ENCODE measurements at places on chromosomes 7 and 10.

DNA sequence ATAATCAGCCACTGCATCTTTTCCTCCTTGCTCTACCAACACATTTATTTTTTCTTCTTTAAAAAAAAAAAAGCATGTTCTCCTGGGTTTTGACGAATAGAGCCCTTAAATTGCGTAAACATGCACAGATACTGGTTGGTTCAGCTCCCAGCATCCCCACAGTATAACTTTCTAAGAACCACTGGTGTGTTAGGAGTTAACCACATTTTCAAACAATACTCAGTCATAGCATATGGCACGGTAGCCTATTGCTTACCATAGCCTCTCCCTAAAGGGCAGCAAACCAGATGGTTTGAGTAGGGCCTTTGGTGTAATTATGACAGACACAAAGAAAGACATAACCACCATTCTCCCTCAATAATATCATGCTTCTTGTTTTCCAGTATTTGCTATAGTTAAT, 145.0 kb downstream of the LRRC4 start:
- DNase-seq = no peak
- no peaks in the 10 kb centered on the region for H3K27me3 ChIP-seq
- H3K4me1 ChIP-seq = peaks cover 29% of the 10 kb centered on the region
- no peak overlapping the region for H3K4me3 ChIP-seq

GRCh38 chr10:64363687-64364086, 842.5 kb downstream of the REEP3 start:
- no peak overlapping the region for H3K4me3 ChIP-seq
- no peak for DNase-seq
- H3K36me3 ChIP-seq = no peaks in the 10 kb centered on the region
- H3K27me3 ChIP-seq = no peaks in the 10 kb centered on the region
- peaks cover 23% of the 10 kb centered on the region for H3K4me1 ChIP-seq

DNA sequence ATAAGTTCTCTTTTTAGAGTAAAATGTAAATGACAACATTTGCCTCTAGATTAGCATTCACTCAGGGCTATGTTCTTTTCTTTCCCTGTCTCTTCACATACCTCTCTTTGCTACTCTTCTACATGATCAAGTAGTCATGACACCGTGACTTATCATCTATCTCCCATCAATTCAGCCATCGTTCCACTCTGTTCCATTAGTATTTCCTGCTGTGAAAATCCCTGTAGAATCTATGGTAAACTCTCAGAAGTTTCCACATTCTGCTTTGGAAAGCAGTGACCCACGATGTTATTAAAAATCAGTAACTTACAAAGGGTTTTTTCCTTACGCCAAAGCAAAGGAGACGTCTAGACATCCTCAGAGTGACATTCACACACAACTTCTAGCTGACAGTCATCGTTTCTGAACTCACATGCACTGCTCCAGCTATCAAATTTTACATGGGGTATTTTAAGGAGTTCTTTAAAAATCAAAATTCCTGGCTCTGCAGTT, 135.6 kb downstream of the SEMA3C start:
- peaks cover 19% of the 10 kb centered on the region for H3K36me3 ChIP-seq
- no peak overlapping the region for H3K4me3 ChIP-seq
- H3K27ac ChIP-seq = peak overlapping the region; percentile 71

DNA sequence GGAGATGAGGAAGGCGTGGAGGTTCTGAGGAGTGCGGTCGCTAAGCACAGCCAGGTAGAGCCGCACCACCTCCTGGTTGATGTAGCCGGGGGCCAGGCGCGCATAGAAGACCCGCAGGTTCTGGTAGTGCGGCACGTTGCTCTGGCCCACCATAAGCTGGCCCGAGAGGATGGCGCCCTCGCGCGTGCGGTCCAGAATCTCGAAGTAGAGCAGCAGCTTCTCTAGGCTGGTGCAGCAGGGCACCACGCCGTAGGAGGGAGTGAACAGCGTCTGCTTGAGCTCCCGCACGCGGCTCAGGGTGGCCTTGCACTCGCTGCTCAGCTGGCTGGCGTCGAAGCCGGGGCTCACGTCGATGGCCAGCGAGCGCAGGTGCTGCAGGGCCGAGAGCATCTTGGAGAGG, 77.8 kb upstream of the TNRC18 start:
- H3K27ac ChIP-seq = no peak overlapping the region
- DNase-seq = no peak
- no peak overlapping the region for H3K4me3 ChIP-seq
- no peaks in the 10 kb centered on the region for H3K27me3 ChIP-seq

DNA sequence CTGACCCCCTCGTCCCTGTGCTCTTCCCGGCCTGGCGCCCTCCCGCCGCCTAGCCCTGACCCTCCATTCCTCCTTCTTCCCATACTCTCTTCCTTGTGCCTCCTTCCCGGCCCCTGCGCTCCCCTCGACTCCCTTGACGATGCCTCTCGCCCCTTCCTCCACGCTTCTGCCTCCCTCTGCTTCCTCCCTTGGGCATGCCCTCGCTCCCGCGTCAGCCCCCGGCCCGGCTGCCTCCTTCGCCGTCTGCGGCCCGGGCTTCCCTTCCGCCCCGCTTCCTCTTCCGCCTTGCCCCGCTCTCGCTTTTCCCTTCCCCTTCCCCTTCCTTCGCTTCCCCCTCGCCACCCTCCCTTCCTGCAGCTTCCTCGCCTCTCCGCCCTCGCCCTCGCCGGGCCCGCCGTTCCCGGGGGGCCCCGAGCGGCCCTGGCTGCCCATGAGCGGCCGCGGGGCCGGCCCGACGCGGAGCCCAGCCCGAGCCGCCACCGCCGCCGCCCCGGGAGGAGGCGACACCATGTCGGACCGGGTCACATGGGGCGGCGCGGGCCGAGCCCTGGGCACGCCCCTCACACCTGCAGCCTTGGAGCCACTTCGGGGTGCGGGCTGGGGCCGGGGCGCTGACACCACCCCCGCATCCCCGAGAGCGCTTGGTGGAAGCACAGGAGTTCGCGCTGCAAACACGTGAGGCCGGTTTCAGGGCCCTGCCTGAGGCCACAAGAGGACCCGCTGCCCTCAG, at the start of gene FBXW4:
TSS of gene FBXW4 (minus strand) at position 497 of the 730 bp plus-strand sequence. CDS start at position 432, 65 bp downstream.
- H3K4me3 ChIP-seq = peak within 1 kb of the TSS; percentile 96
- no peaks in the 10 kb centered on the region for H3K36me3 ChIP-seq
- peak within 1 kb of the TSS; percentile 99 for H3K27ac ChIP-seq
- no peaks in the 10 kb centered on the region for H3K27me3 ChIP-seq

Measured in osteocyte (in vitro differentiated cells).